ENCODE measurements at places on chromosomes 11 and 22.

DNA sequence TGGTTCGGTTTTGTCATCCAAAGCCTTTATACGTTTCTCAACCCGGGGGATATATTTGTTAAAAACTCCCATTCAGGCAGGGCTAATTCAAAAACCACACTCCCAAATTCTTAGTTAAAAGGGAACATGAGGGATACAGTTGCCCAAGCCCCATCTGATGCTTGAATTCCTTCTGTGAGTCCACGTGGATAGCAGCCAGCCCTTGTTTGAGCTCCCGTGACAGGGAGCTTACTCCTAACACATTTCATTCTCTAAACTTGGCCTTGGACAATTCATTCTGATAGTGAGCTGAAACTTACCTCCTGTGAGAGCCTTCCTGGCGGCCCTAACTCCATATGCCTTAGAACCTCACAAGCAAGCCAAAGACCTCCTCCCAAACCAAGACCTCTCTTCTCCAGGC lies 357.5 kb downstream of the TENM4 start:
- DNase-seq = no peak

DNA sequence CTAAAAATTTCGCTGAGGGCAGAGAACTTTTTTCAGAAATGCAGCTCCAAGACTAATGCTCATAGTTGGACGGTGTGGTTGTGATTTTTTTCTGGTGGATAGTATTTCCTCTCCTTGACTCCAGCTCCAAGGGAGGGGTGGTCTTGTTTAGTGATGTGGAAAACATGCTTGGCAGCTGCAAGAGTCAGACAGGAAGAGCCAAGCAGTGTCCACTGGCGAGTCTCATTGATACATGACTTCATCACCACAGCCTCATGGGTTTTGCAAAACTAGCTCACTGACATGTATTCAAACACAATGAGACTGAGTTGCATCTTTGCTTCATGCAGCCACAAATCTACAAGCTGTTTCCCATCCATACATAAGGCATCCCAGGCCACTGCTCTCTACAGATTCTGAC lies 7.3 kb upstream of the KCNJ1 start:
- no peak for DNase-seq

DNA sequence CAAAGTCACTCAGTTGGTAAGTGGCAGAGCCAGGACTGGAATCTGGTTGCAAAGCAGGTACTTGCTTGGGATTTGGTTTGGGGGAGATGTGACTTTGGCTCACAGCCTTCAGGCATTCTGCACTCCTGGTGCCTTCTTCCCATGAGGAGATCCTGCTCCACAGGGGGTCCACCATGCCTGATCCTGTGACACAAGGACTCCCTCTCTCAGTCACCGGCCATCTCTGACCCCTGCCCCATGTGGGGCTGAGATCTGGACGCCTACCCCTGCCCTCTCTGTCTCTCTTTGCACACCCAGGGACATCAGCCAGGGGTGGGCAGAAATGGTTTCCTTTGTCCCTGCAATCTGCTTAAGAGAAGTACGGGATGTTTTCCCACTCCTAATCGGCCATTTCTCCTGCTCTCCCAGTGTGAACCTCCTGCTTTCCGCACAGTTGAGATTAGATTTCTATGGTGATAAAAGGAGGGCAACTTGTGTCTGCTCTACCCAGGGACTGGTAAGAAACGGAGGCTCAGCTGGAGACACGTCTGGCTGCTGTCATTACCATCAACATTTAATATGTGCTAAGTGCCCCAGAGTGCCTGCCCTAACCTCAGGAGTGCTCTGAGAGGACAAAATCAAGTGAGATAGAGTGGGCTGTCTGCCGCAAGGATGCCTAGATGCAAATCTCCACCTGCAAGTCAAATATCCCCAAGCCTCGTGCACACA lies 11.1 kb upstream of the FXYD6 start:
- no peak for DNase-seq

- no peak for DNase-seq
These were observed 156.0 kb downstream of the MPPED1 start for GRCh38 chr22:43567691-43568324.

- DNase-seq = no peak
These were observed 31.4 kb downstream of the POU2AF1 start for GRCh38 chr11:111347723-111348115.

DNA sequence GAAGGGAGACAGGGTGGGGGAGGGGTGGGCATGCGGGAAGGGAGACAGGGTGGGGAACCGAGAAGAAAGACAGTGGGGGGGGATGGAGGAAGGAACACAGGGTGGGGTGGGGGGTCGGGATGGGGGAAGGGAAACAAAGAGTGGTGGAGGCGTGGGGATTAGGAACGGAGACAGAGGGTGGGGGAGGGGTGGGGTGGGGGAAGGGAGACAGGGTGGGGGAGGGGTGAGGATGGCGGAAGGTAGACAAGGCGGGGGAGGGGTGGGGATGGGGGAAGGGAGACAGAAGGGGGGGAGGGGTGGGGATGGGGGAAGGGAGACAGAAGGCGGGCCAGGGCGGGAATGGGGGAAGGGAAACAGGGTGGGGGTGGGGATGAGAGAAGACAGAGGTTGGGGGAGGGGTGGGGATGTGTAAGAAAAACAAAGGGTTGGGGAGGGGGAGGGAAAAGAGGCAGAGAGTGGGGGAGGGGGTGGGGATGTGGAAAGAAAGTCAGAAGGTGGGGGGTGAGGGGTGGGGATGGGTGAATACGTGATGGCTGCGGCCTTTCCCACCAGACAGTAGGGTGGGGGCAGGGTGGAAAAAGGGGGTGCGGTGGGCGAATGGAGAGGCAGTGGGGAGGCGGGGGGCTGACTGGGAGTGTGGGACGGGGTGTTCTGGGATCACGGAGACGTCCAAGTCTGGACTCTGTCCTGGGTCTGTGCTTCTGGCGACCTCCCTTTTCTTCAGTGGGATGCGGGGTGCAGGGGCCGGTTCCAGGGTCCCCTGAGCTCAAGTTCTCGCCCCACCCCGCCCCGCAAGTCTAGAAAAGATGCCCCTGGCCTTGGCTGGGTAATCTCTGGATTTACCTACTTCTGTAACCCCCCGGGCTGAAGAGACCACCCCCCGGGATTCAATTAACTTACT lies 744 bp downstream of the PRAME start:
- no peak for DNase-seq

DNA sequence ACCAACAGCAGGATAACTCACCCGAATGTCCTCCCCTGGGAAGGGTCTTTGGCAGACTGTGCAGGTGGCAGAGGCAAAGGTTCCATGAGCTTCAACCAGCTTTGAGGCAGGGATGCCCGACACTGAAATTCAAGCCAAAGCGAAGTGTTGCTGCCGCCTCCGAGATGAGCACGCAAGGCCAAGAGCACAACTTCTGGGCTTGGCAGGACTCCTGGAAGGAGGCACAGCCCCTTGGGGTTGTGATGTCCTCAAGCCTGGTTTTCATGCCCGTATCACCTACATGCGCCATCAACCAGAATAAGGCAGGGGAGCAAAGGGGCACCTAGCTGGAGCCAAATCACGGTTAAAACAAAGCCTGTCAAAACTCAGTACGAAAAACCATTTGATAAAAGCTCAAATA lies 5.7 kb downstream of the SIRT3 start:
- no peak for DNase-seq

GRCh38 chr11:35316161-35316560 lies 103.2 kb downstream of the SLC1A2 start:
- DNase-seq = no peak

DNA sequence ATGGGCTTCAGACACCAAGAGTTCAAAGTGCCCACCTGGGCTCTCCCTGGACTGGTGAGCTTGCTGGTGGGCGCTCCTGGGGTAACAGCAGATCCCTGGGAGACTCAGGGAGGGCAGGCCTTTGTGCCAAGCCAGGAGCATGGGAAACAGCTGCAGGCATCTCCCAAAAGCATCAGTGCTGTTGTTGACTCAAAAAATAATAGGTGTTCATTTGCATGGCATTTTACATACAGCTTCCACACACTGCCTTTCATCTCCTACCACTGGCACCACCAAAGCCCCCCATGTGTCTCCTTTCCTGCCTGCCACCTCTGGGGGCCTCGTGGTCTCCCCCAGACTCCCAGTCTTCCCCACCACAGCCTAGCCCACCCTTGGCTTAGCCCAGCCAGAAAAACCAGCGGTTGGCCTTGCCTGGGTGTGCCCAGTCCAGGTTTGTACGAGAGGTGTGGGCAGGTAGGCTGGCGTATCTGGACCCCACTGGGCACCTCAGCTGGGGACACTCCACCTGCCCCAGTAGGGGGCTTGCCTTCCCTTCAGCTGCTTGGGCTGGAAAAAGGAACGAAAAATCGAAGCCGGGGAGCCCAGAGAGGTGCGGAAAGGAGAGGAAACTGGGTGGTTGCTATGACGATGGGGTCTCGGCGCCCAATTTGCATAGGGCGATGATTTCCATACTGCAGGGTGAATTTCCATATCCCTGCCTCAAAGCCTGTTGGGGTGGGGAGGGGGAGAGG lies 15.0 kb downstream of the POU2F3 start:
- DNase-seq = no peak

GRCh38 chr11:46270684-46271083 lies 6.8 kb upstream of the CREB3L1 start:
- no peak for DNase-seq

- no peak for DNase-seq
These were observed 107.6 kb downstream of the WNT7B start for GRCh38 chr22:45869340-45869847.

GRCh38 chr11:6345366-6345765 lies 25.1 kb upstream of the CAVIN3 start:
- no peak for DNase-seq

GRCh38 chr22:43036282-43036829 lies 21.4 kb upstream of the PACSIN2 start:
- no peak for DNase-seq

GRCh38 chr22:26460202-26460601 lies 23.4 kb downstream of the HPS4 start:
- DNase-seq = no peak

DNA sequence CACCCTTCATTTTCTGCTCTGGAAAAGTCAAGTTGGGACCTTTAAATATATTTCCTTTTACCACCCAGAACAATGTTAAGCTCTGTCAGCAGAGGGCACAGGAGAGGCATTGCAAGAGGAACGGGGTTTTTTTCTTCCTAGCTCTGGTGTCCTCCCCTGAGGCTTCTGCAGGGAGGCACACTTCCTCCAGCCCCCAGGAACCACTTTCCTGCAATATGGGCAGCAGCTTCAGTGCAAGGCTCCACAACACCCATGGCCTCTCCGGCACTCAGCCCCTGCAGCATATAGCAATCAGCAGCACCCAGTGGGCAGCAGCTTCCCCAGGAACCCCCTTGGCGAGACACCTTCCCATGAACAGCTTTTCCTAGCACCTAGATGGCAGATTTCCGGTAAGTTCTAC lies 101.4 kb downstream of the SYT9 start:
- DNase-seq = no peak

DNA sequence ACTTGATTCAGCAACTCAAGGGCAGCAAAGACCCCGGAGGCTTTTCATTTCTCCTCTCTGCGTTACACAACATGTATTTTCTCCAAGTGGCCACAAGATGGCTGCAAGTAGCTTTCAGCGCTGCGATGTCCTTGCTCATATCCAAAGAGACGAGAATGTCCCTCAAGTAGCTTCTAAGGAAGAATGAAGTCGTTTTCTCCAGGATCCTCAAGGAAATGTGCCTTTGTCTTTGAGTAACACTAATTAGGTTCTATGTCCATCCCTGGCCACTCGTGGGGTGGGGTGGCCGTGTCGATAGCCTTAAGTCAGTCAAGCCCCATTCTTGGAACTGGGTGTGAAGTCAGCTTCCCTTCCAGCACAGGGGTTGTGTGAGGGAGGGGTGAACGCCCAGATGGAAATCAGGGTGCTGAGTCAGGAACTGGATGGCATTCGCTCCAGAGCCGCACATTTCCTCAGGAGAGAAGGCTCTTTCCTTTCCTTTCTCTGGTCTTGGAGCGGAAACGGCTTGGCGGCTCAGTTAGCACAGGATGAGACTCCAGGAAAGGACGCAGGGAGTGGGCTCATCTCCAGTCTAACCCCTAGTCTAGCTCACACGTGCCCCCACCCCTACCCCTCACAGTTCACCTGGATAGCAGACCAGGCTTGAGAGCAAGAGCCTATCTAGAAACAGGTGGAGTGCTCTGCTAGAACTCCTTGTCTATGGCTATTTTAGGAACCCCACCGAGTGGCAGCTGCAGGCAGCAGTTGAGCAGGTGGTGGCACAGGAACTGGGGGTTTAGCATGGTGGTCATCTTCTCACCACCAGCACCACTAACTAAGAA lies 44.3 kb downstream of the NNMT start:
- peak; percentile 34 for DNase-seq

- DNase-seq = no peak
These were observed 32.6 kb downstream of the MAPK1 start for GRCh38 chr22:21834869-21835268.

DNA sequence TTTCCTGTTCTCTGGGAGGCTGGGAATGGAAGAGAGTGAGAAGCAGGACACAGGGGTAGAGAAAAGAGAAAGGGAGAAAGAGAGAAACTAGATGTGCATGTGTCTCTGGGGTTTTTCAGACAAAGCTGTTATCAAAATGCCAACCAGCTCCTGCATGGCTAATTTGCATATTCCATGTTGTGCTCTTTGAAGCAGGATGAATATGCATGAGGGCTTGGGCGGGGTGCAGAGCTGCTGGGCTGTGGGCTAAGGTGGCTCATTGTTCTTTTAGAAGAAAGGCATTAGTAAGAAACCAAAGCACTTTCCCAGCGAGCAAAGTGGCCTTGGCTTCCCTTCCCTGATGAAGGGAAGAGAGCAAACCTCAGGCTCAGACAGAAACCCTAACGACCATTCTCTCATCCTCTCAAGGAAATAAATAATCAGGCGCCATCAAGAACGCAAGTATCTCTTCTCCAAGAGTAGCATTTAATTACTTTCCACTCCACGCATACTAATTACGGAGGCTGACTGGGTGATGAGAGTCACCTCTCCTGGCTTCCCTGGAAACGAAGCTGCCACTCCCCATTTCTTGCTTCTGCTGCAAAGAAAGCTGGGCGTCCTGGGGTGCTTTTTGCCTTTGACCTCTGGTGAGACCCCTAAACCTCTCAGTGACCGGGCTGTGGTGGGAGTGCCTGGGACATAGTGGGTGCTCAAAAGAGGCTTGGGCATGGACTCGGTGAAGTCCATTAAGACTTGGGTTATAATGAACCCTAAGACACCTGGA lies 54.2 kb downstream of the FEZ1 start:
- no peak for DNase-seq

GRCh38 chr11:120259988-120260565 lies 20.1 kb downstream of the POU2F3 start:
- no peak for DNase-seq

- DNase-seq = no peak
These were observed 1020.5 kb downstream of the BRD1 start for GRCh38 chr22:48807155-48807554.

DNA sequence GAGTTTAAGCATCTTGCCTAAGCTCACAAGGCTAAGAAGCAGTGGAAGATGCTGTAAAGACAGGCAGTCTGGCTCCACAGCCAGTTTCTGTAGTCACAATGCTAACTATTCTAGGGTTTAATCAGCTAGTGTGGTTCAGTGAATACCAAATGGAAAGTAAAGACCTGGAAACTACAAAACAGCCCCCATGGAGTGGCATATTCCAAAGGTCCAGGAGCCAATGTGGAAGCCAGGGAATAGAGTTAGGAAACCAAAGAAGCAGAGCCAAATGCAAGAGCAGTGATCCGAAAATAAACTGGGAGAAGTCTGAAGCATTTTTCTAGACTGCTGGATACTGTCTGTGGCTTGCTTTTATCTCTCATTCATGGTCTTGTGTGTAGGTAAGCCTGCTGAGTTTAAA lies 731.2 kb upstream of the ANO5 start:
- no peak for DNase-seq
